CD4-positive, alpha-beta T cell treated with Interleukin-2 at 100 ng/mL for 4 hours (primary cell): ENCODE measurements at places on chromosomes 2 and 18.

DNA sequence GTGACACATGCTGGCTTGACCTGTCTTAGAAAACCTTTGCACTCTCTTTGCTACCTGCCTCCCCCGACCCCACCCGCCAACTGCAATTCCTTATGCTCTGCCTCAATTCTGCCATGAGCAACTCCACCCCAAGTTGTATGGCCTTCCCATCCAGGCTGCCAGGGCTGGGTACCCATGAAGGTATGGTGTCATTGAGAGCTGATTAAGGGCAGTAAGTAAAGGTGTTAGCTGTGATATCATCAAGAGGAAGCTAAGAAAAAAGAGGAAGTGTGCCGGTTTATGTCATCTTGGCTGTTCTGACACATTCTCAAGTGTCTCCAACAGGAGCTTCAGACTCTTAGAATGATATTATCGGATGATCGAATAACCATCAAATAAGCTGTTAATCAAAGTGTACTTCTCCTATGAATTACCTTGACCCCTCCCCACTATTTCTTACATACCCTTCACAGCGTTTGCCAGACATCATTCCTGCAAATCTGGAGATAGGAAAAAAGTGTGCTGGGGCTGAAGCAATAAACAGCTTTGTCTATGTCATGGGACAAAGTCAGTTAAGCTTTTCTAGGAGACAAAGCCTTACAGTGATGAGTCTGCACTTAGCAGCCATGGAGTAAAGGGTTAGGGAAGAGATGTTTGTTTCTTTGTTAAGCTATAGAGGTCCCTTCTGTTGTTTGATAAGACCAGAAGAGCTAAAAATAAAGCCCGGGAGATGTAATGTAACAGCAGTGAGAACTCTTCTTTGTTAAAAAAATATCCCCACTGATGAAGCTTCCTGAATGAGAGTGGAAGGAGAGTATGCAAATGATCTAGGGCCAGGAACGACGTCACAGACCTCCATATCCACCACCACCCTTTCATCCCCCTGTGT, 40.4 kb upstream of the SMAD2 start:
- DNase-seq, result no peak

- DNase-seq, result no peak
These were observed 197.9 kb downstream of the LNPK start for GRCh38 chr2:175804122-175804521.

DNA sequence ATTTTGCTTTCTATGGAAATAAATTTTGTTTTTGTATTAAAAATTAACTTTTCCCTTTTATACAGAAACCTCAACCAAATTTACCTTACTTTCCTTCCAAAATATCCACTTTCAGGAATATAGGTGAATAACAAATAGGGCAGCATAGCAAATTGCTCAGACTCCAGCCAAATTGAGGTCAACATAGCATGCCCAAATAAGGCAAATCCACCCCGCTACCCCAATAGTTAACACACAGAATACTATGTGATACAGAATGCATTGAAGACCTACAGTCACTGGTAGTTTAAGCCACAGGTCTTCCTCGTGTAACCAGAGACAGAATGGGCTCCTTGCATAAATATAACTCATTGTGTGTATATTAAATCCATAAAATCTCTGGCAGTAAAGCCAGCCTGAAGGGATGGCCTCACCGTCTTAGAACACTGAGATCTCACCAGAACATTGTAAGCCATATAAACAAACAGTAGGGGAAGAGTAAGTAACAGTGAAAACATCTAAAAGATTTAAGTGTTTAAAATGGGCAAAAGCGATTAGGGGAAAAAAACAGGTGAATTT, 72.2 kb downstream of the PMAIP1 start:
- no peak for DNase-seq

- DNase-seq, result no peak
These were observed 2.3 kb downstream of the MBOAT2 start for GRCh38 chr2:9001229-9001628.

DNA sequence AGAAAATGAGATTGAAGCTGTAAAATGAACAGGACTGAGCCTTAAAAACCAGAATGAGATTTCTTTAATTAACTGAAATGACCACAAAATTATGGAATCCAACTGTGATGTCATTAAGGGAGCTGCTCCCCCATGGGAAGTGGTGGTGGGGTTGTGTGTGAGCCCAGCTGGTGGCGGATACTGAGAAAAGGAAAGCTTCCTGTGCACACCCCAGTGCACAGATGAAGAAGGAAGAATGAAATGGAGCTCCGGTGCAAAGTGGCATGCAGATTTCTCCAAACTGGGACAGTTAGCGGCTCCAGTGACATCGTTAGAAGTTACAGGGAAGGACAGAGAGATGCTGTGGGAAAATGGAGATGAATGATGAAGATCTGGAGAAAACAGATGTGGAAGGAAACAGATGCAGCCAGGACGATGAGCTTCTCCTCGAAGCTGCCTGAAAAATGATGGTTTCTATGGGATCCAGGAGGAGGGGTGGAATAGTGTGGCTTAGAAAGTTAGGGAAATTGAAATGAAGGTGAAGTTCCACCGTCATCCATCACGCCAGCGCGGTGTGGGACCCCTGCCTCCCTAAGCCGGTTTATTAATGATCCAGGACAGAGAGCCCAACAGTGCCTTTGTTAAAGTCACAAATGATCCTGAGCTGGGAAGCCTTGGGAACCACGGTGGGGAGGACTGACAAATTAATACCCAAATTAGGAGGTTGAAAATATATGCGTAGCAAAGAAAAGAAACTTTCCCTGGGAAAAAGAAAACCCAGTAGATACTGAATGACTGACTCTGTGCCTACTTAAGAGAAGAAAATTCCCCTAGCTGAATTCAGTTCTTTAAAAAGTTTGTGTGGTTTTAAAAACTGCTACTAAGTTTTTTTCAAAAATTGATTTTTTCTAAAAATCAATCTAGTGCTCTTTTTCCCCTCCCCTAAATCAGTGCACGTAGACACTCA, 77.2 kb downstream of the TSN start:
- no peak for DNase-seq

- DNase-seq, result no peak
These were observed 4.9 kb upstream of the IL1B start for GRCh38 chr2:112841295-112842044.

GRCh38 chr2:230738924-230739323, 26.3 kb downstream of the CAB39 start:
- no peak for DNase-seq

DNA sequence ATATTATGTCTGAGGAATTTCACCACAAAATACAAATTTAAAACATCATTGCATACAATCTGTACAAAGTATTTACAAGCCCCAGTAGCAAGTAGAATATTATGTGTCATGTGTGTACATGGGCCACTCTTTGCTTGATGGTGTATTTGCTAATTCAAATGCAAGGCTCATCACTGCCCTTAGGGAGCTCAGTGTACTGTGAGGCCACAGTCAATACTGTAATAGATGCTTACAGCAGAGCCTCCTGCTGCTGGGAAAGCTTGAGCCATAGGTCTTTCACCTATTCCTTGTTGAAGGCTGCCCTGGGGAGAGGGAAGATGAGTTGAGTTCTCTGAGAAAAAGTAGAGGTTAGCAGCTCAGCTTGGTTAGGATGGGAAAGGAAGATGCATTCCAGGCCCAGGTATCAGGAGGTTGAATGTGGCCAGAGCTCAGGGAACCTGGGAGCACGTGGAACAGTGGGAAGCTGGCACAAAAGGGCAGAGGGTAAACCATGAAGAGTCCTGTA, 189.6 kb downstream of the LRP1B start:
- no peak for DNase-seq

DNA sequence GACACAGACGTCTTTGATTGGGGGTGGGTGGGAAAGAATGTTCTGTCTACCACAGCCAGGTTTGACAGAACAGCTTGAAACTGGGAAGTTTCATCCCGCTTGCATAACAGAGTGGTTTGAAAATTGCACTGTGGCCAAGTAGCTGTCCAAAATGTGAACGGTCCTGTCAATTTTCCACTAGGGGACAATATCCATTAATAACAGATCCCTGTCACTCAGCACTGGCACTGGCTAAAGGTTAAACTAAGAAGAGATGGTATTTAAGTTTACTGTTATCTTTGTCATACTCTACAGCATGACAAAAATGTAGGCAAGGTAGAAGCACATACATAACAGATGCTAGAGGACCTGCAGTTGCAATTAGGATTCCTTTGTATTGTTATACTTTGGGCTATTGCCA, 55.6 kb upstream of the ACMSD start:
- peak; percentile 15 for DNase-seq

GRCh38 chr2:14015113-14015630, 617.3 kb upstream of the LRATD1 start:
- DNase-seq, result no peak

GRCh38 chr18:73976433-73976832, 171.2 kb downstream of the FBXO15 start:
- DNase-seq, result no peak

DNA sequence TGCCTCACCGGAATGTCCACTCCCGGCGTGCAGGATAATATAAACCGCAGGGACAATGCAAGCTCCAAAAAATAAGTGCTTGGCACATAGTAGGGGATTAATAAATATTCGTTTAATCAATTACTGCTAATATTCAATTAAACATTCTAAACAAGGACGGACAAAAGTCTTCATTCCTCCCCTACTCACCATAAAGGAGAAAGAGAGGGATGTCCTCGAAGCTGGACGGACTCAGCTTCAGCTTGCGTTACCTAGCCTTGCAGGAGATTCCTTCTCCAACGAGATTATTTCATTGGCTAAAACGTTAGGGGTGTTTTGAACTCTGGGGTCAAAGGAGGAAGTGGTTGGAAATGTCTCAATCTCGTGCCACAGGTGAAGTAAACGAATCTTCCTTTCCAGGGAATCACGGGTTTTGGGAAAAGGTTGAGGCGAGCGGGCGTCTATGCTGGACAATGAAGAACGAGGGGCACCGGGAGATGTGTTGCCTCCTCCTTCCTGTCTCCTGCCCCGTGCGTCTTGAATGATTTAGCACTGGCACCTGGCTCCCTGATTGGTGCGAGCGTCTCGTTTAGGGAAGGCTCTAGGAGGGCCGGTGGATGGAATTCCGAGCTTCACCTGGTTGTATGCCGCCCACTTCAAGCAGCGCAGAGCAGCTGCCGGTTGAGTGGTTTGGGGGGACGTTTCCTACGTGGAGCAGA, 2.0 kb upstream of the GAD1 start:
- DNase-seq, result no peak

- no peak for DNase-seq
These were observed 314.9 kb downstream of the ERBB4 start for GRCh38 chr2:212223696-212224095.

DNA sequence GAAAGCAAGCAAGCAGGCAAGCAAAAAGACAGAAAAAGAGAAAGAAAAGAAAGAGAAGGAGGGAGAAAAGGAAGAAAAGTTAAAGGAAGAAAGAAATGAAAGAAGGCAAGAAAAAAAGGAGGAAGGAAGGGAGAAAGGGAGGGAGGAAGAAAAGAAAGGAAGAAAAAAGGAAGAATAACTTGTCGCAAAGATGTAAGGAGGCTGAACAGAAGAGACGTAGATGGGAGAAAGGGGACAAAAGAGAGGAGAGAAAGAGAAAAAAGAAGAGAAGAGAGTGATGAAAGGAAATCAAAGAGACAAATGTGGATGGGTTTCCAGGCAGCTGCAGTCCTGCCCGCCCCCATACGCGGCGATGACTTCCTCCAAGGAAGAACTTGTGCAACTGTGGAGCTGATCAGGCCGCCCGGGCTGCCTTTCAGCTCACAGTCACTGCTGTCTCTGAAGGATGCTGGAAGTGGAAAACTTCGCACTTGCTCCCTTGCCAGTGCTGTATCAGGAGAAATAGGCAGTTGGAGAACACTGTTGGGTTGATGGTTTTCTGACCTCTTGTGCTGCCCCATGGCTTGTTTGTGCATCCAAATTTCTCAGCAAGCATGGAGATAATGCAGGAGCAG, 52.9 kb downstream of the TRIB2 start:
- no peak for DNase-seq

- DNase-seq, result no peak
These were observed 51.4 kb downstream of the SMCHD1 start for GRCh38 chr18:2706903-2707302.

DNA sequence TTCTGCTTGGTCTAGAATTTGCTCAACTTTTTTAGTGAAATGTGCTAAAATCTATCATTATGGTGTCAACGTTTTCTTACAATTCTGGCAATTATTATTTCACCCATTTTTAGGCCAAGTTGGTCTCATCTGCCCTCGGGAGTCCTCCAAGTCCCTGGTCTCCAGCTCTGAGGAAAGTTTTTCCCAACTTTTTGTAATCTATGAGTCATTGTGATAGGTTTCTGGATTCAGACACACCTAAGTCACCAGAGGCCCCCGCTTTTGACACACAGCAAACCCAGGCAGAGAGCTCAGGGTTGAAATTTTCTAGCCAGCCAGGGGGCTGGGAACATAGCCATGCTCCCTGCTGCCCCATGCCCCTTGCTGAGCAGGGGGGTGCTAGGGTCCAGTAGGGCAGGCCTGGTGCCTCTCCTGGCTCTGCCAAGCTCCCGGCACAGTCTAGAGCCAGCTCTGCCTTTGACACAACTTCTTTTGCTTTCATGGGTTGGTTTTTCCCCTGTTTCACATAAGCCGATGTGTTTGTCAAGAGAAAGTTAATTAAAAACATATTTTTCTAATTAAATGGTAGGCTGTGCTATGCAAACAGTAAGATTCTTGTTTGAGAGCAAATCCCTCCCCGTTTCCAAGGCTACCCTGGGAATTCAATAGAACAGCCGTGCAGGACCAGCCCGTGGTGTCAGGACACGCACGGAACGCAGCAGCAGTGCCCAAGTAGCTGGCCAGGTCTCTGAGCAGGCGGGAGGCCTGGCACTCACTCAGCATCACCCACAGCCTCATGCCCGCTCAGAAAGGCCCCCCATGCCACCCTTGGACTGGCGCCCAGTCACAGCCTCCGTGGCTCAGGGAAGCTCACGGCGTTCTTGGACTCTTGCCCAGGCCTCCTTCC, 25.5 kb upstream of the SNED1 start:
- no peak for DNase-seq

GRCh38 chr2:177942731-177943130, 129.8 kb downstream of the PDE11A start:
- no peak for DNase-seq

- no peak for DNase-seq
These were observed 109.1 kb downstream of the RIF1 start for GRCh38 chr2:151518802-151519201.

GRCh38 chr2:8598295-8599165, 83.3 kb upstream of the ID2 start:
- peak; percentile 12 for DNase-seq

GRCh38 chr2:118845005-118845521, 2.4 kb downstream of the EN1 start:
- DNase-seq, result no peak

- no peak for DNase-seq
These were observed 600.7 kb upstream of the ID2 start for GRCh38 chr2:8081130-8081529.

GRCh38 chr18:44799382-44799906, 118.8 kb downstream of the SETBP1 start:
- no peak for DNase-seq

GRCh38 chr2:79627237-79627636, 114.4 kb downstream of the CTNNA2 start:
- DNase-seq, result no peak

GRCh38 chr2:132638313-132639040, 31.5 kb downstream of the LYPD1 start:
- no peak for DNase-seq
